ENCODE measurements at places on chromosomes 13 and 19.

- no peak for DNase-seq
Measured at GRCh38 chr13:23753458-23753857, 135.7 kb downstream of the MIPEP start.

GRCh38 chr13:33730147-33730546, 87.8 kb upstream of the RFC3 start:
- no peak for DNase-seq

DNA sequence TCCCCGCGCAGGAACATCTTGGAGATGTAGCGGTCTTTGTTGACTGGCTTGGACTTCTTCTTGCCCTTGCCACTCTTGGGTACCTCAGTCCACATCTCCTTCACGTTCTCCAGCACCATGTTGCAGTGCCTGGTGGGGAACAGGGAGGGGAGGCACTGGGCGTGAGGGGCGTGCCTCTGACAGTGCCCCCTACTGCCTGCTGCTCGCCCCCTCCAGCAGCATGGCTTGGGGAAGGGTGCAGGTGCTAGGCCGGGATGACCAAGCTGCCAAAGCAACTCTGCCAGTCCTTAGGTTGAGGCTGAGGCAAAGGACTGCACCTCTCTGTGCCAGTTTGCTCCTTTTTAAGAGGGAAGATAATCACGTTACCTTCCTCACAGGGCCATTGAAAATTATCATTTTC, 4.2 kb downstream of the SNRPD2 start:
- DNase-seq = no peak

DNA sequence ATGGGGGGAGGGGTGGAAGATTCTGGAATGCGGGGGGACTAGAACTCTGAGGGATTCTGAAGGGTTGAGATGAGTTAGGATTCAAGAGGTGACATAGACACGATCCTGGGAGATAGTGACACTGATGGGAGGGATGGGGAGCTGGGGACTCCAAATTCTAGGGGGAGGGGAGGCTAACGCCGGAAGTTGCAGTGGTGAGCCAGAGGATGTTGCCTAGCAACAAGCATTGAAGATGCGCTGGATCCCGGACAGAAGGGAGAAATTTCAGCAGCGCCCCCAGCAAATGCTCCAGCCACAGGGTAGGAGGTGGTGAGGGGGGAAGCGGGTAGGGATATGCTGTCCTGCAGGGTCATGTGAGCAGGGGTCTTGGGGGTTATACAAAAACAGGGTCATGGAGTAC, 6.9 kb upstream of the LTBP4 start:
- no peak for DNase-seq

- DNase-seq = no peak
Measured at GRCh38 chr13:42272804-42273175, 838 bp downstream of the AKAP11 start.

- DNase-seq = no peak
Measured at GRCh38 chr13:32142115-32142514, 110.5 kb downstream of the FRY start.

DNA sequence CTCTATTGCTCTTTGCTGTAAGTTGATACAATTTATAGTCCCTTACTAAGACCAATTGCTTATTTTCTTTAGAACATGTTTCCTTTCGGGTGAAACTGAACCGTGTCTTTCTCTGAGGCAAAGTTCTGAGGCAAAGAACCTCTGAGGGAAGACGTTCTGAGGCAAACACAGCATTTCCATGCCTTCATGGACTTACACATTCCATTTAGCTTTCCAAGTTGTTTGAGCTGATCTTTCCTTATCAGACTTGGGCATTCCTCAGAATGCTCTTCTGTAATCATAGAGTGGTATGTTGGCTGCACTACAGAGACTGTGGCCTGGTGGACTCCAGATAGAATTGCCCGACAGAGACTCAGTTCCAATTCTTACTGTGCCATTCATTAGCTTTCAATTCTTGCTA, 579.1 kb downstream of the KCTD12 start:
- DNase-seq = peak; percentile 62

DNA sequence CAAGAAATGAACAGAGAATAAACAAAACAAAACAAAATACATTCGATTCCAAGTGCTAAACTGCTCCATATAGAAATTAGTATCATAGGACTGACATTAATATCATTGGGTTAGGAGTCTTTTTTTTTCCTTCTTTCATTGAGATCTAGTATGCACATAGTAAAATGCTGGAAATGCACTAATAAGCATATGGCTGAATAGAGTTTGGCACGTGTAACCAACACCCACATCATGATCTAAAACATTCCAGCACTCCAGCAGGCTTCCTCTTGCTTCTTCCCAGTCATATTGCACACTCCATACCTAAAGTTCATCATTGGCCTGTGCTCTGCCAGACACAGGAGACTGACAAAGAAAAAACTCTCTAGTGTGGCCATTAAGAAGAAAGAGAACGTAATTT, 117.5 kb downstream of the POU4F1 start:
- no peak for DNase-seq

GRCh38 chr13:80265348-80265747, 75.6 kb downstream of the SPRY2 start:
- no peak for DNase-seq

- no peak for DNase-seq
Measured at GRCh38 chr13:76556627-76557026, 329.6 kb downstream of the KCTD12 start.

GRCh38 chr13:67228916-67229315, 1.2 kb downstream of the PCDH9 start:
- DNase-seq = no peak

- peak; percentile 50 for DNase-seq
Measured at GRCh38 chr19:56350416-56351045, 35.9 kb upstream of the ZSCAN5A start.

DNA sequence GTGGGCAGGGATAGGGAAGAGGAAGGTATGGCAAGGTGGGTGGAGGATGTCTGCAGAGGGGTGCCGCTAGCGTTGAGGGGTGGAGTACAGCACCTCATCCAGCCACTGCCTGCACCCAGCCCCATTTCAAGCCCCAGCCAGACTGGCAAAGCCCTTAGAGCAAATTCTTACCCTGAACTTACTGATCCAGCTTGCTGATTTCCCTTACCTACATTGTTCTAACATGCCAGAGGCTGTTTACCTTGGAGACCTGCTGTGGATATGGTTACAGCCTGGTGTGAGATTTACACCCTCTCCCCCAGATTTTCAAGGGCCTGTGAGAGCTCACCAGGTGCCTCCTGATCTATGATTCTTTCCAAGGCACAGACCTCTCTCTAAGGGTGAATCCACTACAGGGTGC, 86.0 kb downstream of the ZNF726 start:
- DNase-seq = no peak

DNA sequence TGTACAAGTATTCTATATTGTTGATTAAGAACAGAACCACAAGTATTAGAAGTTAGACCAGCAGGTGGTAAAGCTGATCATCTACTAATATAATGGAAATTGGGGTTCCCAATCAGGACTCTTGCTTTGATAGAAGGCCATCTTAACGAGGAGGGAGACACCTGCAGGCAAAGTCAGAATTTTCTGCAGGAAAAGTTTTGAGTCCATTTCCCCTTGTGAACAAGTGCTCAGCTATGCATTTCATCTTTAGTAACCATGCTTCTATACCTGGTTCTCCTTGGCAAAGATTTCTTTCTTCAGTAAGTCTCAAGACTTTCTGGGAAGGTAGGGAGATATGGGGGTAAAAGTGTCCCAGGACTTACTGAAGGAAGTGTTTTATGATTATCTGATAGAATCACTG, 36.1 kb upstream of the USPL1 start:
- no peak for DNase-seq

DNA sequence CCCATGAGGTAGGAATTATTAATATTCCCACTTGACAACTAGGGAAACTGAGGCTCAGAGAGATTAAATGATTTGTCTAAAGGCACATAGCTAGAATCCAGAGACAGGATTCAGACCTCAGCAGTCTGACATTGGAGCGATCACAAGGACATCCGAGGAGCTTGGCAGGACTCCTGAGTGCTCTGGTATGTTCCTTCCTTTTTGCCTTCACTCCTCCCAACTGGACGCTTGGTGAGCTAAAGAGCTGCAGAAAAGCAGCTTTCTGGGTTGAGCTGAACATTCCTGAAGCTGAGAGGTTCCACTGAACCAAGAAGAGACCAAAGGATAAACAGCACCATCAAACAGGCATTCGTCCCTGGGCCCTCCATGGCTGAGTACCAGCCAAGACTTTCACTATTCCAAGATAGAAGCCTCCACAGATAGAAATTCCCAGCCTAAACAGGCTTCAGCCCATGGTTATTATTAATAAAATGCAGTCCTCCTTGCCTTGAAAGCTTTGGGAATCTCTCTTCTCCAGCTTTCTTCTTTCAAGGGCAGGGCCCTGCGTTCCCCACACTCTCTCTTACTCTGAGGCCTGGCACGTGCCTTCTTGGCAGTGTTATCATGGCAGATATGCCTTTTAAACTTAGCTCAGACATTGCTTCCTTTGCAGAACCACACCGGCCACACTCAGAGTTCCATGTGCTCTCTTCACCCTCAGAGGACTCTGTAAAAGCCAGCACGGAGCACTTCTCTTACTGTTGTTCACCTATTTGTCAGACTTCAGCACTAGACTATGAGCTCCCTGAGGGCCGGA, 97.1 kb downstream of the CYSLTR2 start:
- DNase-seq = no peak

GRCh38 chr13:64505336-64505910, 2724.7 kb downstream of the PCDH9 start:
- no peak for DNase-seq

GRCh38 chr13:21048901-21049698, 12.3 kb downstream of the LATS2 start:
- DNase-seq = no peak

DNA sequence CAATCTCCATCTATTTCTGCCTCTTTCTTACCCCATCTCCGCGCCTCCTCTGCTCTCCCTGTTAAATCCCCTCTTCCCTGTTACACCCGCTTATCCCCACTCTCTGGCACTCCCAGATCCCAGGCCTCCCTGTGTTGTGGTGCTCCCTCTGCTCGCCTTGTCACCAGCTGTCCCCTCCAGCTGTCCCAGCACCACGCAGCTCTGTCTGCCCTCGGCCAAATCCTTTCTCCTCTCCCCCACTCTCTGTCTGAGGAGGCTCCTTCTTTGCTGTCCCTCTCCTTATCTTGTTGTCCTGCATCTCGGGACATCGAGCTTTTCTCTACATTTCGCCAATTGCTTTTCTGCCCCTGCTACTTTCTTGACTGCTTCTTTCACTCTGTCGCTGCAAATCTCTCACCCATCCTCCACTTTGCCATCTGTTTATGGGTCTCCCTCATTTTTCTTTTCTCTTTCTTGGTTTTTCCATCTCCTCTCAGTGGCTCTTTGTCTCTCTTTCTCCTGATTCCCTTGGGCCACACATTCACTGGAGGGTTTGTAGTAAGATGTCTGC, 941 bp downstream of the ZNF160 start:
- no peak for DNase-seq

GRCh38 chr13:76803831-76804230, 82.4 kb downstream of the KCTD12 start:
- no peak for DNase-seq

DNA sequence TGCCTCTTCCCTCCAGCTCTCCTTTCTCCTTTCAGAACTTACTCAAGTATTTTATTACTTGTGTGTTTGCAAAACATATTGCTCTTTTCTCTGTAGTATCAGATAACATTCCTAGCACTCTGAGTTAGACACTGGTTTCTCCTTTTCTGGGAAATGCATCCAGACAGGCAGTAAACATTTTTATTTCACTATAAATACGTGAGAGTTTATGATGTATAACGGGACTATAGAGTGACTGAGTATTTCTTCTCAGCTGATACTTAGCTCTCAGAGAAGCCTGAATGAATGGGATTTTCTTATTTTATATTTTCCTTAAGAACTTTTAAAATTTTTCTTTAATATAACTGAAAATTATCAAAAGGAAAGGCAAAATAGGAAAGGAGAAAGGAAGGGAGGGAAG, 211.2 kb upstream of the EDNRB start:
- no peak for DNase-seq

DNA sequence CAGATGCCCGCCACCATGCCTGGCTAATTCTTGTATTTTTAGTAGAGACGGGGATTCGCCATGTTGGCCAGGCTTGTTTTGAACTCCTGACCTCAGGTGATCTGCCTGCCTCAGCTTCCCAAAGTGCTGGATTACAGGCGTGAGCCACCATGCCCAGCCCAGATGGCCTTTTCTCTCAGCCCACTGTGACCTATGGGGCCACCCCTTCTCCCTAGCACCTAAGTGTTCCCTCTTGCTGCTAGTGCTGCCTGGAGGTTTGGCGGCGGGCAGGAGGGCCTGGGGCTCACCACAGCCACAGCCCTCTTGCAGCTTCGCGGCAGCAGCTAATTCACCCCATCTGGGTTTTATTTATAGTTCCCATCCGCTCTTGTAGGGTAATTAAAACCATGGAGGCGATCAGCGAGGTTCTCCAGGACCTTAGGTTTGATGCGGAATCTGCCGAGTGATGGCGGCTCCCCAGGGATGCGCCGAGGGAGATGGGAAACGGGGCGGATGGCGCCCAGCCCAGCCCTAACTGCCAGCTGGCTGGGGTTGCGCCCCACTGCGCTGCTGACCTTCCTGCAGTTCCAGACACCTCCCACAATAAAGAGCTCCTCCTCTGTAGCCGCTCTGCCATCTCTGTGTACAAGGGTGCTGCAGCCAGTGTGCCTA, 3.3 kb downstream of the REX1BD start:
- no peak for DNase-seq

DNA sequence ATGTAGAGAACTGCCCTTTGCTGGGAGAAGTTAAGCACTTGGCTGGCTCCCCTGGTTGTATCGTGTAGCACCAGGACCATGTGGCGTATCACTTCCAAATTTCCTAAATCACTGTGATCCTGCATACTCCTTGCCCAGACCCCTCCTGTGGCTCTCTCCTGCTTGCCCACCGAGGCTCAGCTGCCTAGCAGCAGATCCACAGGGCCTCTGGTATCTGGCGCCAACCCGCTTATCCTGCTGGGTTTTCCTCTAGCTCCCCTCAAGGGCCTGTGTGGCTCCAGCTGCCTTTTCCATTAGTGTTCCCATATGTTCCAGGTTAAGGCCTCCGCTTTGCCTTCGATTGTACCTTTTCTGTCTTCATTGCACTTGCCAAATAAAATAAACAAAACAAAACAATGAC, 16.5 kb downstream of the LRCH1 start:
- DNase-seq = no peak

DNA sequence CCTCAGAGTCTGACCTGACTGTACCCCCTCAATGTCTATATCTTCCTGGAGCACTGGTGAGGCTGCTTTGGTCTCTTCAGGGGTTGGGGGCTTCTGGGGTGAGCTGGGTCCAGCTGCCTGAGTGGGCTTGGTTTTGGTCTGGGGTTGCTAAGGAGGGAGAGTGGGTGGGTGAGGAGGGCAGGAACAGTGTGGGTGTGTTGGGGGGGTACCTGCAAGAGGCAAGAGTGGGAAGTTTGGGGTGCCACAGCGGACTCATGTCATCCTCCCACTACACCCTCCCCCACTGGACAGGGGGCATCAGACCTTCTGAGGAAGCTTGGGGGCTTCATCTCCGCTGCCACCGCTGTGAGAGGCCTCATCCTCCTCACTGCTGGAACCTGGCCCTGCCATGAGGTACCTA, 13.6 kb downstream of the ZNF575 start:
- no peak for DNase-seq

Data from islet precursor cell (in vitro differentiated cells).